NCI-H446 (cell line): ENCODE measurements at places on chromosomes 2 and 18.

- no peak for DNase-seq
Observed at GRCh38 chr18:52288403-52289004, 51.5 kb upstream of the DCC start.

DNA sequence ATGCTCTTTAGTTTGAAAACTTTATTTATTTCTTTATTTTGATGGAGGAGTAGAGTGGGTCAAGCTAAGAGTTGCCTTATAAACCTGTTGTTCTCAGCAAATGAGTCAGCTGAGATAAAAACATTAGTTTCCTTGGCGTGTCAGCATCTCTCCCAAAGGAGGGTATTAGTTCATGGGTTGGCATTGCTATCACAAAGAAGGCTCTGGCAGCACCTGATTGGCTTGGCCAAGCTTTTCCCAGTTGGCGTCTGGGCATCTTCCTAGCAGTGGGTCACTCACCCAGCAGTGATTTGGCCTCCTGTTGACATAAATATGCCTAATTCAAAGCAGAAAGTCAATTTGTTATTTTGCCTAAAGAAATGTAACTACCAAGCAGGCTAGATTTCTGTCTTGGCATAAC is 200.7 kb upstream of the TNP1 start:
- DNase-seq: no peak

- no peak for DNase-seq
Observed at GRCh38 chr2:13114391-13114790, 397.7 kb downstream of the TRIB2 start.

GRCh38 chr2:168294409-168294808 is 47.0 kb upstream of the STK39 start:
- DNase-seq: no peak

DNA sequence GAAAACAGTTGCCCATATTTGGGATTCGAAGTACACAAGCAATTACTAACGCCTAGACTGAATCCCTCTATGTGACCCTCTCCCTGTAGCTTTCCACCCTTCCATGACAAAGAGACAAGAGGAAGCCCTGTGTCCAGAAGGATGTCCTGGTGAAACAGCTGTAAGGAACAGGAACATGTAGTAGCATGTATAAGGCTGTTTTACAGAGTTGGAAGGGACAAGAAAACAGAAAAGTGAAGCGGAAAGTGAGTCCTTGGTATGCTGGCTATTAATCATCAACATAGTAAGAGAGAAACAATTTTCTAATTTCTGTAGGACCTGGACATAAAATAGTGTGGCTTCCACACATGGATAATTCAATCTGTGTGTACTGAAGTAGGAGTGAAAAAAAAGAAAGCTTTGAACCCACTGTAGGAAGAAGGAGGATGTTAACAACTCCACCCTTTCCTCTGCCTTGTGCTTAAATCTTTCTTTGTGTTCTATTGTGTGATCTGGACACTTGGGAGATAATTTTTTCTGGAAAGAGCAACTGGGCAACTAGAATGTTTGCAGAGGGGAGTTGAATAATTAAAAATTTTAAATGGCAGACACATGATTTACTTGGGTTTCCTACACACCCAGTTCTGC is 162.3 kb upstream of the ZSWIM2 start:
- DNase-seq: no peak

- no peak for DNase-seq
Observed at GRCh38 chr2:28643327-28643726, 108.3 kb upstream of the PPP1CB start.
